Lung (tissue), 17 donors: ENCODE measurements at places on chromosomes 11 and 22.

GRCh38 chr22:49156662-49157285 is 670.9 kb downstream of the BRD1 start:
- DNase-seq, result peak; percentile 1

- no peak for DNase-seq
Measured at GRCh38 chr11:120023120-120023519, 114.8 kb downstream of the TRIM29 start.

DNA sequence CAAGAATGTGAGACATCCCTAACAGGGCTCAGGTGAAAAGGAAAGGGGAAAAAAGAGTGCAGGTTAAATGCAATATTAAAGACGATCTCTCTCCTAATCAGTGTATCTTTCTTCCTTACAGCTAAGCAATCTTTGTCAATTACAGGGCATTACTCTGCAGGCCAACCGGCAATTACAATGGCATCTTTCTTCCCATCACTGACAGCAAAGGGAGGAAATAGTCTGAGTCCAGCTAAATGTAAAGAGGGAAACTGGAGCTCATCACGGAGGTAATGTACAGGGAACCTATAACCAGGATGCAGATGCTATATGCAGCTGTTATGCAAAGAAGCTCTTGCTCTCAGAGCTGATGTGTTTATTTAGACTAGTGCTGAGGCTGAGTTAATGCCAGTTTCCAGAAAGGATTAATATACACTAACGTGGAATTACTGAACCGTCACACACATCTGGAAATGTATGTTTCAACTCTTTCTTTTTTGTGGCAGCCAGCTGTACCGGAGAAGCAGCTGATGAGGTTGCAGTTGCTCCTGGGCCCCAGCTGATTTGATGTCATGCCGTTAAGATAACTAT is 121.6 kb downstream of the KIRREL3 start:
- DNase-seq, result no peak

- DNase-seq, result no peak
Measured at GRCh38 chr11:95922536-95923438, 1.1 kb downstream of the MTMR2 start.

DNA sequence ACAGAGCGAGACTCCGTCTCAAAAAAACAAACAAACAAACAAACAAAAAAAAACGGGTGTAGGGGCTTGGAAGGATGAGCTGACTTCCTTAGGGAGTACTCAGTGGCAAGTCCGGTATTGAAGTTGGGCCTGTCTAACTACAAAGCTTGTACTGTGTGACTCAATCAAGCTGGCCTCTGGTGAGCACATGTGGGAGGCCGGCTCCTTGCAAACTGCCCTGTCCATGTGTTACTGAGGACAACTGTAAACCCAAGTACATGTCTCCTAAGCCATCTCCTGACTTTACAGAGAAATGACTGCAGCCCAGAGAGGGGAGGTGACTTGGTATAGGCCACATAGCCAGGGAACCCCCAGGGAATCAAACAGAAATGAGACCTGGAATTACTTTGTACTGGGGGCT is 11.6 kb downstream of the RIBC2 start:
- DNase-seq, result no peak
